ENCODE measurements at places on chromosomes 7 and 10. TPM values are rescaled to one million over a fixed set of nuclear protein-coding genes. Genes with fewer than 3 reads are reported as not detected.
A peak's percentile ranks its signal among the peaks of the same experiment; 100 is the strongest.

The NOS3 gene
- total RNA-seq, result 0.28 TPM

The GARIN1A gene
- 0.18 TPM for total RNA-seq

The NUDT13 gene
- 1.1 TPM for total RNA-seq

The PNLIPRP3 gene
- not detected for total RNA-seq

The BUB3 gene
- 346 TPM for total RNA-seq

The ITIH5 gene
- under 0.01 TPM for total RNA-seq

The TMEM236 gene
- not detected for total RNA-seq

The EN2 gene
- not detected for total RNA-seq

The RNF148 gene
- not detected for total RNA-seq

The ADO gene
- 8.1 TPM for total RNA-seq

The ODAD2 gene
- 1.1 TPM for total RNA-seq

The SORBS1 gene
- total RNA-seq, result 0.18 TPM

- DNase-seq, result no peak
These were observed 21.7 kb upstream of the NKX6-2 start for GRCh38 chr10:132807621-132808049.

- no peak for DNase-seq
These were observed 491 bp upstream of the AKAP9 start for GRCh38 chr7:91940171-91940570.

DNA sequence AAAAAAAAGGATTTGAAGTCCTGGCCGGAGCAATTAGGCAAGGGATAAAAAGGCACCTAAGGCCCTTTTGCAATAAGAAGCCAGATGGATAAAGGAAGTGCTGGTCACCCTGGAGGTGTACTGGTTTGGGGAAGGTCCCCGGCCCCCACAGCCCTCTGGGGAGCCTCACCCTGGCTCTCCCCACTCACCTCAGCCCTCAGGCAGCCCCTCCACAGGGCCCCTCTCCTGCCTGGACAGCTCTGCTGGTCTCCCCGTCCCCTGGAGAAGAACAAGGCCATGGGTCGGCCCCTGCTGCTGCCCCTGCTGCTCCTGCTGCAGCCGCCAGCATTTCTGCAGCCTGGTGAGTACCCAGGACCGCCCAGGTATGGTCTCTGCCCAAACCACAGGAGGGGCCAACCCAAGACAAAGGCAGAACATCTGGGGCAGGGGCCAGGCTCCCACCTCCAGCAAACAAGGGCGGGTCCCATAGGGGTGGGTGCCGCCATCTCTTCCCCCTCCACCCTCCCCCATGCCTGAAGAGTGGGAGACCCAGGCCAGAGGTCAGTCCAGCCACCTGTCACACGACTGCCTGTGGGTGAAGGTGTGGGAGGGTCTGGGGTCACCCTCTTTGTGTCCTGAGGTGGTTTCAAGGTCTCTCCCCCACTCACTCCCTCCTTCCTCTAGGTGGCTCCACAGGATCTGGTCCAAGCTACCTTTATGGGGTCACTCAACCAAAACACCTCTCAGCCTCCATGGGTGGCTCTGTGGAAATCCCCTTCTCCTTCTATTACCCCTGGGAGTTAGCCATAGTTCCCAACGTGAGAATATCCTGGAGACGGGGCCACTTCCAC is at the start of gene PILRB:
Gene PILRB, plus strand, starts transcription at position 91 of the 830 bp plus-strand sequence. Its CDS starts 186 bp downstream, at position 277.
- no peak for DNase-seq

GRCh38 chr10:124509880-124510632 is 48.4 kb downstream of the LHPP start:
- DNase-seq, result no peak

- DNase-seq, result no peak
These were observed 41.5 kb downstream of the CDK6 start for GRCh38 chr7:92794831-92795230.

- no peak for DNase-seq
These were observed 128.9 kb upstream of the GAD2 start for GRCh38 chr10:26087666-26088065.

DNA sequence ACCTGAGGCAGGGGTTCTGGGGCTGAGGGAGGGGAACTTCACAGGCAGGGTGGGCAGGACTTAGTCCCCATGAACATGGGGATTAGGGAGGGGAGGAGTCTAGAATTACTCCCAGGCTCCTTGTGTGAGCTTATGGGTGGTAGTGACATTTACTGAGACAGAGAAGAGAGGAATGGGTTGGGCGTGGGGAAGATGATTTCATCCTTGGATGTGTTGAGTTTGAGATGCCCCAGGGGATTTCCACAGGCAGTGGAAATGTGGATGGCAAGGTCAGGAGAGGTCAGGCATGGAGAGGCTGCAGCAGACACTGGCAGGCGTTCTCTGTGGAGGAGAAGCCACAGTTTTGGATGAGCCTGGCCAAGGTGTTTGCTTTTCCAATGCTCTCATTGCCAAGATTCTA is 26.4 kb upstream of the GSDME start:
- DNase-seq, result no peak

DNA sequence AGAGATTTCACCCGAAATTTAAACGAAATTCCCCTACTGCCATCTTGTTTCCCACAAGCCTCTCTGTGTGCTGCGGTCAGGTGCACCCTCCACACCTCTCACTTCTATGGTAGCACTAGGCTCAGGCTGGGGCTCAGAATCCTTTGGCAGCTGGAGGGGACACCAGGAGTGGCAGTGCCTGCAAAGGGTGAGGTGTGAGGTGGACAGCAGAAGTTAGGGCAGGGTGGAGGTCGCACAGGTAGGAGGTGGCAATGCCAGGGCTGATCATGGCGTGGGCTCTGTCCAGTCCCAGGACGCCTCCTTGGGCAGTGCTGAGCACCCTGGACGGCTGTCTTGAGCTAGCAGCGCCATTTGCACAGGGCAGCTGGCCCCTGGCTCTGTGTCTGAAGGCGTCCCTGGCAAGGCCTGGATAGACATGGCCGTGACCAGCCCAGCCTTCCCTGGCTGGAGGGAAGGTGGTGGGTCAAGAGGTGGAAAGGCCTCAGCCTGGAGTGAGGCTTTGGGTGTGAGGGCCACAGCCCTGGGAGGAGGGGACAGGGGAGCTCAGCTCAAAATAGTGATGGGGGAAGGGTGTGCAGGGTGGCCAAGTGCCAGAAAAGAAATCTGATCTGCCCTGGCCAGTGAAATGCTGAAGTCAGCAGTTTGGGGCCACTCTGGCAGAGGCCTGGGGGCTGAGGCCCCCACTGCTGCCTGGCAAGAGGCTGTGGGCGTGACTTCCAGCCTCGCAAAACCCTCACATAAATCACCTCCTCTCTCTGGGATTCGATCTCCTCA is 40.0 kb downstream of the ZCCHC24 start:
- DNase-seq, result no peak

DNA sequence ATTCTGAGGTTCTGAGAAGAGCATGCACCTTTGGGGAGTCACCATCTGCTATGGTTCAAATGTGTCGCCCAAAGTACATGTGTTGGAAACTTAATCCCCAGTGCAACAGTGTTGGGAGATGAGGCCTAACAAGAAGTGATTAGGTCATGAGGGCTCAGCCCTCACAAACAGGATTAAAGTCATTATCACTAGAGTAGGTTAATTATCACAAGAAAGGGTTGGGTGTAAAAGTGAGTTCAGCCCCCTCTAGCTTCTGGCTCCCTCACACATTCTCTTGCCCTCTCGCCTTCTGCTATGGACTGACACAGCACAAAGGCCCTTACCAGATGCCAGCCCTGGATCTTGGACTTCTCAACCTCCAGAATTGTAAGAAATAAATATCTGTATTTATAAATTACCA is 100.3 kb upstream of the C10orf90 start:
- no peak for DNase-seq

DNA sequence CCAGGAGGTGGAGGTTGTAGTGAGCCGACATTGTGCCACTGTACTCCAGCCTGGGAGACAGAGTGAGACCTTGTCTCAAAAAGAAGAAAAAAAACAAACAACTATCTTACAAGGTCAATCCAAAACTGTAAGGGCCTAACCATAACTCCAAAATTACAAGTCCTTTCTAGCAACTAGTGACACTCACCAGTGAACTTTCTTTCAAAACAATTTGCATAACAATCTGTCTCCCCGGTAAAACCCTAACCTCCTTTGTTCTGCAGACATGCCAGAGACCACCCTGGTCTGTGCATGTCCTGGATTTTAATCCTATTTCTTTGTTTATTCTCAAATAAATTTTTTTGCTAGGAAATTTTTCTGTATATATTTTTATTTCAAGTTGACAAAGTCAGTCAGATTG is 68.1 kb downstream of the EXOC6 start:
- DNase-seq, result no peak

GRCh38 chr7:127390186-127390816 is 2.2 kb downstream of the ZNF800 start:
- no peak for DNase-seq

DNA sequence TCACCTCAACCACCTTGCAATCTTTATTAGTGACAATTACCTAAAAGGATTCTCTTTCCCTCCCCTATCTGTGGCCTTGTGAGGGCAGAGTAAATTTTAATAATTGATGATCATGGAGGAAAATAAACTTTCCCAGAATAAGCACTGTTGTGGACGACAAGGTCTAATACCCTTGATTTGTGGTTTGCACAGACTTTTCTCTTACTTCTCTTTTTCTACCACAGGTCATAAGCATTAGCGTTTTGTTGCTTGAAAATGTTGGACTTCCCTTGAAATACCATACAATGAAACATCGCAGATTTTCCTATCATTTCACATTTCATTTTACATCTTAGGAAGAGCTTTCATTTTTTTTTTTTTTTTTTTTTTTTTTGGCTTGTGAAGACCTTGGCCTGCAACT is 188.1 kb upstream of the TMEM72 start:
- no peak for DNase-seq

DNA sequence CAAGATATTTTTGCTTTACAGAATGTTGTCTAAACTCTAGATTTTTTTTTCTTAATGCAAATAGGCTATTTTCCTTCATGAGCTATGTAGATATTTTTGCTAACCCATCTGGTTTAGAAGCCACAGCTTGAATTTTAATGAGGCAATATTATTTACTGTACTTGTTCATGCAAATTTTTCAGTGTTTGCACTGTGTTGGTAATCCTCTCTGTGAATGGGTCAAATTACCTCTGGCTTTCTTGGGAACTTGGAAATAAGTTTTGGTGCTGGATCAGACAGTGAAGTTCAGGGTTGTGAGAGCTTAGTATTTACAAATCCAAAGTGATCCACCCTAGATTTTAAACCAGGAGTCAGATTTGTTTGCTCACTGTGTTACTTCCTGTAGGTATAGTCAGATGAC is 686.9 kb downstream of the NXPH1 start:
- no peak for DNase-seq

- no peak for DNase-seq
These were observed 798.3 kb downstream of the KCNMA1 start for GRCh38 chr10:76839276-76839675.

DNA sequence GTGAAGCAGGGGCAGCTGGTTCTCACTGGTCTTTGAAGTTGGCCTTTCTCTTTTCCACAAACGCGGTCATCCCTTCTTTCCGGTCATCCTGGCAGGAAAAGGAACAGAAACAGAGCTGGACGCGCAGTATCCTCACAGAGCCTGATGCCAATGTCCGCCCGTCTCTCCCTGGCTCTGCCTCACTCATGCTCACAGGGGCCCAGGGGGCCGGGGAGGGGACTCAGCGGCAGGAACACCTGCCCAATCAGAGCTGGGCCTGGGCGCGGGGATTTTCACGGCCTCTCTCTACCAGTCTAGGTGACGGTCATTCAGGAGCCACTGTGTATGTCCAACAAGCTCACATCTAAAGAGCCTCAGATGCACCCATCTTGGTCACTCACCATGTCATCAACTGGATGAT is 5.0 kb upstream of the FUOM start:
- no peak for DNase-seq

GRCh38 chr7:157006205-157006747 is 4.2 kb downstream of the MNX1 start:
- DNase-seq, result no peak

GRCh38 chr10:14654821-14655382 is 119.8 kb downstream of the FAM107B start:
- DNase-seq, result no peak

DNA sequence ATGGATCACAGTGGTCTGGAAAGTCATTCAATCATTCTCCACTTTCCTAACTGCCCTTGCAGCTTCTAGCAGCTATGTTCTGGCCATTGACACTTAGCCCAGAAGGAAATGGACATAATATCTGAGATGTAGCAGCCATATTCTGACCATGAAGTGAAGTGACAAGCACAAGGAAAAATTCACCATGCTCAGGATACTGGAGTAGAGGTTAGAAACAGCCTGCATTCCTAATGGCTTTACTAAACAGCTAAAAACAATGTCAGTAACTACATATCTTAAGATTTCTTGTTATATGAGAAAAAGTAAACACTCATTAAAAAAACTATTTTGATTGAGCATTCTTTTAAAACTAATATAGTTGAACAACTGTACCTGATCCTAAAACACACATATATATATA is 443.8 kb downstream of the MAGI2 start:
- peak; percentile 5 for DNase-seq

DNA sequence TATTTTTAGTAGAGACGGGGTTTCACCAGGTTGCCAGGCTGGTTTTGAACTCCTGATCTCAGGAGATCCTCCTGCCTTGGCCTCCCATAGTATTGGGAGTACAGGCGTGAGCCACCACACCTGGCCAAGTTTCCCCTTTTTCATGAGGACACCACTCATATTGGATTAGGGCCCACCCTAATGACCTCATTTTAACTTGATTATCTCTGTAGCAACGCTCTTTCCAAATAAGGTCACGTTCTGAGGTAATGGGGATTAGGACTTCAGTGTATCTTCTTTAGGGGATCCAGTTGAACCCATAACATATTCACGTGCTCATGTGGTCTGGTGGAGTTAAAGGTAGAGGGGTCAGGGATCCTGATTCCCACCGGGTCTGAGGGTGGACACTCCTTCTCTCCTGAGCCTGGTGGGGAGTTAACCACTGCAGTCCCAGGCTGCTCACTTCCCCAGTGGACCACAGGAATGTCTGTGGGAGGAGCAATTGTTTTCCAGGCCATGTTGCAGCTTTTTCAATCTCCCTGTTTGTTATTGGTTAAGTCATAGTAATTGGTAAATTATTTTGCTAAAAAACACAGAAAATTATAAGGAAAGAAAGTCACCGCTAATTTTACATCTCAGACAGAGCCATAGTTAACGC is 130.5 kb downstream of the GRK5 start:
- DNase-seq, result peak; percentile 74

DNA sequence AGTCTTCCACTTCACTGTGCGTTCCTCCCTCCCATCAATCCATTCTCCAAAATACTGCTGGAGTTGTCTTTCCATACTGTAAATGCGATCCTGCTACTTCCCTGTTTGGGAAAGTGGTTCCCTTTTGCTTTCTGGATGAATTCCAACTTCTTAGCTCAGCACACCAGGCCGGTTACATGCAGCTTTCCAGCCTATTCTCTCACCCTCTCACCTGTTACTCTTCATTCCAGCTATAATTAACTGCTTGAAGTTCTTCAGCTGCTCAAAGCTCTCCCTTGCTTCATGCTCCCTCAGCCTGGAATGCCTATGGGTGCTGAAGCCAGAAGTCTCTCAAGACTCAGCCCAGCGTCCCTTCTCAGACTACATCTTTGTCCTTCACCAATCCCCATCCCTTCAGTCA is 6.0 kb upstream of the ZNRF2 start:
- no peak for DNase-seq
